AG04450 (cell line): ENCODE measurements at places on chromosomes 7 and 10.

DNA sequence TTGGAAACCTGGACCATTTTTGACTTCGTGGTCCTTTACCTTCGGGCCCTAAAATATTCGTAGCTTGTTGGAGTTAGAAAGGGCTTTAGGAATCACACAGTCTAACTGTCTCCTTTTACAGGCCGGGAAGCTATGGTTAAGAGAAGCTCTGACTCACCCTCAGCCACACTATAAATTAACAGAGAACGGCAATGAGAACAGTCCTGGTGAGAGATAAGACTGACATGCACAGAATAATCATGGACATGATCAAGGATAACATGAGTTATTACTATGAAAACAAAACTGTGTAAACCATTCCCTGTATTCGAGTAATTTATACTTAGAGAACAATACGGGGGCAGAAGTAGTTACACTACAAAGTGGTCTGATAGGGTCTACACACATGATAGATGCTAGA lies 162.5 kb upstream of the MALRD1 start:
- peak; percentile 7 for DNase-seq

- no peak for DNase-seq
These were observed 106.0 kb downstream of the UPF2 start for GRCh38 chr10:11936389-11937152.

- DNase-seq = no peak
These were observed 60.3 kb upstream of the TMEM248 start for GRCh38 chr7:66860767-66861166.

DNA sequence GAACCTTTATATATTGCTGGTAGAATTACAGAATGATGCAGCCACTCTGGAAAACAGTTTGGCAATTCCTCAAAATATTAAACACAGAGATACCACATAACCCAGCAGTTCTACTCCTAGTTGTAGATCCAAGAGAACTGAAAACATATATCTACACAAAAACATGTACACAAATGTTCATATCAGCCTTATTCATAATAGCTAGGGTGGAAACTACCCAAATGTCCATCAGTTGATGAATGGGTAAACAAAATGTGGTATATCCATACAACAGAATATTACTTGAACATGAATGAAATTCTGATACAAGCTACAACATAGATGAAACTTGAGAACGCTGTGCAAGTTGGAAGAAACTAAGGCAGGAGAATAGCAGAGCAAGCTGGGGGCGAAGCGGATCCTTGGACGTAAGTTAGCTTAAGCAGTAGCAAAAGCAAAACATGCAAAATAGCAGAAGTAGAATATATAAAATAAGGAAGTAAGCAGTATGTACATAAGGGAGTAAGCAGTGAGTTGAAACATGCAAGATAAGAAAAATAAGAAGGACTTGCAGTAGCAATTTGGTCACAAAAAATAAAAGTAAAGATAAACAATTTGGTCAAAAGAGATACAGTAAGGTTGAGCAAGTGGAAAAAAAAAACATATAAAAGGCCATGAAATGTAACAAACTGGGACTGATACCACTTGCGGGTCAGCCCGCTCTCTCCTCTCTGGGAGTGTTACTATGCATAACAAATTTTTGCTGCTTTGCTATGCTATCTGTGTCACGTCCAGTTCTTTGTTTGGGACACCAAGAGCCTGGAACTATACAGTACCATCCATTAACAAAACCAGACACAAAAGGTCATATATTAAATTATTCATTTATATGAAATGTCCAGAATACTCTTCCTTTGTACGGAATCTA lies 18.0 kb upstream of the HILPDA start:
- no peak for DNase-seq

DNA sequence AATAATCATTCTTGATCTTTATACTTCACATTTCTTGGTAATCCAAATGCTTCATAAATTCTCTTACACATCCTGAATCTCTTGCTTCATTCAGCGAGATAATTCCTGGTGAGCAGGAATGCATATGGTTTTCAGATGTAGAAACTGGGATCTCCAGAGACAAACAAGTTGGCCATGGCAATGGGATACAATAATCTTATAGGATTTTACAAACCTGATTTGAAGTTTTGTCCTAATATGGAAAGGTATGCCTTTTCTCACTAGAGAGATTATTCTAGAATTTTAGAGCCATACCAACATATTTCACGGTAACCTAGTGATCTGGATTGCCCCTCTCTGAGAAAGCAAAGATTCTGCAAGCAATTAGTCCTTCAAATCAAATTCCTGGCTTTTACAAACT lies 13.1 kb upstream of the TRDMT1 start:
- DNase-seq = no peak

GRCh38 chr10:69411476-69411875 lies 5.2 kb downstream of the TACR2 start:
- no peak for DNase-seq

GRCh38 chr10:34918060-34918775 lies 103.1 kb upstream of the PARD3 start:
- no peak for DNase-seq

- DNase-seq = no peak
These were observed 56.2 kb upstream of the NPY start for GRCh38 chr7:24227603-24228359.

DNA sequence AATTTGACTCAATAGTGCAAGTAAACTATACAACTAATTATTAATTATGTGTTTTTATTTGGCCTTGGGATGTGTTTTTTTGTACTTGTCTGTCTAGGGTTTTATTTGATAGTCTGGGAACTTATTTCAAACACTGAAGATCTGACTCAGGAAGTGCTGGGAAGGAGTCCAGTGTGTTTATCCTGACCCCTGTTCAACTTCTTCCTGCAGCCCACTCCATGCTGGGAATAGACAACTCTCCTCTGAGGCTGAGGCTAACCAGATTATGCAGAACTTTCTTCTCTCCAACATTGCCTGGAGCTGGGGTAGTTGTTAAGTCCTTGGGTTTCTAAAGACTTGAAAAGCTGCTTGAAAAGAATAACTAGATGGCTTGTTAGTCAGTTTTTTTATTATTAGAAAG lies 6.9 kb downstream of the CISD1 start:
- no peak for DNase-seq

DNA sequence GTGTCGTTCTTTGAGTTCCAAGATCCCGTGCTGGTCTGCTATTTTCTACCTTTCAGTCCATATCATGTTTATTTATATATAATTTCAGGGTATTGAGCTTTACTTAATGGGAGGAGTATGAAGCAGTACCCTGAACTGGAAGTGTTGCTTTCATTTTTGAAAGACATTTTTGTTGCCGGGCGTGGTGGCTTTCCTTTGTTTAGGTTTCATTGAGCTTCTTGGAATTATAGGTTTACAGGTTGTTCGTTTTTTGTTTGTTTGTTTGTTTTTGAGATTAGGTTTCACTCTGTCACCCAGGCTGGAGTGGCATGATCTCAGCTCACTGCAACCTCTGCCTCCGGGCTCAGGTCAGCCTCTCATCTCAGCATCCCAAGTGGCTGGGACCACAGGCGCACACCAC lies 7.4 kb downstream of the ZNF487 start:
- no peak for DNase-seq

DNA sequence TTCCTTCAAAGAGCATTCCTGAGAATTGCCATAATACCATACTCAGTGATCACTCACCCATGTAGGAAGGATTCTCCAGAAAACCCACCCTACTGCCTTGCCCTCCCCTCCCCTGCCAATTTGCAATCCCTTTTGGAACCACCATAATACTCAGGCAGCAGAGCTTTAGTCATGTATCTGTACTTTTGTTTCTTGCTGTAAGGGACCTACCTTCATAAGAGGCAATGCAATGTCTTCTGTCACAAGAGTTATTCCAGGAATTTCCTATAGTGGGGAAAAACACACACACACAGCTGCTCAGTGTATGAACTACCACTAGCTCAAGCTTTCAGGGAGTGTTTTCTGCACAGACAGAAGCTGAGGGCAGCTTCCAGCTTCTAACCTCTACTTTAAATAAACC lies 67.0 kb downstream of the GSAP start:
- no peak for DNase-seq

DNA sequence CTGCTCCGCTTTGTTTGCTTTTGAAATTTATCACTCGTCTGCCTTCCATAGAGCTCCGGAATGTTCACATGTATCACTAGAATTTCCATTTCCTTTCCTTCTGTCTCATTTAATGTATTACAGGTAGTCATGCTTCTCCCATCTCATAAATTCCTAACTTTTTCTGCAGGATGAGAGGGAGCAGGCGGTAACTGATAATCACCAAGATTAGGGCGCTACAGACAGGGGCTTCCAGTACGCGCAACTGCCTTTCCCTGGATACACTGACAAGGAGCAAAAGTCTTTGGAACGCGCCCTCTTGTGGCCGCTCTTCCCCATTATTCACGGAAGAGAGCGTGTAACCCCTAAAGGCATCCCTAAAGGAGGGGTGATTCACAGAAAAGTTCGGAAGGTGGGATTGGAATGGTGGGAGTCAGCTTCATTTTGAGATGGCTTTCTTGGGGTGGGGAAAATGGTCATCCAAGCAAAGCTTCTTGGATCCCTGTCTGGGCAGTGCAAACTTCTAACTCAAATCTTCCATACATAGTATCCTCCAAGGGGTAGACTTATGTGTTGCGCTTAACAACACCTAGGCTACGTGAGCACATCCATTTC lies 6.5 kb downstream of the INHBA start:
- peak; percentile 76 for DNase-seq

DNA sequence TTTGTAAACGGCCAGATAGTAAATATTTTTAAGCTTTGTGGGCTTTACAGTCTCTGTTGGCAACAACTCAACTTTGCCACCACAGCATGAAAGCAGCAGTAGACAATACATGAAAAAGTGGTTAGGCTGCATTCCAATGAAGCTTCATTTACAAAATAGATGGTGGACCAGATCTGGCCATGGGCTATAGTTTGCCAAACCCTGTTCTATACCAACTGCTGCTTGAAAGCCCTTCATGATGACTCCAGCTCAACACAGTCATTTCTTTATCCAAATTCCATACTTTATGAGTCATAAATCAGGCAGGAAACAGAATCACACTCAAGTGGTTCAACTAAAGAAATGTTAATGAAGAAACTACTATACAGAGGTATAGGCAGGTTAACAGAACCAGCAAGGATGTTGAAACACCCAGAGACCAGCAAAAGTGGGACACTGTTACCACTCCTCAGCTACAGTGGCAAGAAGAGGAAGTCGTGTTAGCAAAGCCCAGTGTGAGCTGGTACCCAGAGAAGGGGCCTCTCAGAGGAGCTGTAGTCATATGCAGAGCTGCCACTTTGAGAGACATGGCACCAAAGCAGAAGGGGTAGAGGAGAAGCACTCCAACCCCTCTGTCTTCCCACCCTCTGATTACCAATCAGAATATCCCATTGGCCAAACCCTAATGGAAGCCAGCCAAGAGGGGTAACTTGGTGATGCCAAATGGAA lies 72.5 kb downstream of the PRLHR start:
- DNase-seq = no peak

GRCh38 chr10:49837051-49837478 lies 74.9 kb upstream of the OGDHL start:
- no peak for DNase-seq

- no peak for DNase-seq
These were observed 6.2 kb downstream of the ADIRF start for GRCh38 chr10:86974484-86974883.

DNA sequence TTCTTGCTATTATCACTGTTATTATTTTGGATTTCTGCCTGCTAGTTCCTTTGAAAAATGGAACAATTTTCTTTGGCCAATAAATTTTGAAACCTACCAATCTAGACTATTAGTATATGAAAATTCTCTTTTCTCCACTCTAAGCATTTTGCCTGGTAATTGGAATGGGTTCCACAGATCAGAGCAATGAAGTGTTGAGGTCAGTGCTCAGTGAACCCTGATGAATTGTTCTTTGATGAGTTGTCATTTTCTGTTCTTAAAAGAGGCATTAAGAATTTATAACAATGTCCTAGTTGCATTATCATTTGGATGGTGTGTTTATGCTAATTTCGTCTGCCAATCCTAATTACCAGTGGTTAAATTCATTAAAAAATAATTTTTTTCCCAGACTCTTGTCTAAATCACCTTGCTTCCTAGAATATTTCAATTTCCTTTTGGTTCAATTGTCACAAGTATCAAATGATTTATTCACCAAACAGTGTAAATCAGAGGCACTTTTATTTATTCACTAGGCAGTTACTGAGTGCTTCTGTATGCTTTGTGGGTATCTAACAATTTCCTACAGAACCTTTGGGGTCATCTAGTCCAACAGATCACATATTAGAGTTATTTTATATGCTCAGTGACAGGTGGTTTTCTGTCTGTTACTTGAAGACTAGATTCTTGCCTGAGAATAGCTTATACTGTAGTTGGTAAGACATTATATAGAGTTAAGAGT lies 239.0 kb downstream of the DNAJB9 start:
- no peak for DNase-seq
